ENCODE measurements at places on chromosomes 16 and 17. TPM values are rescaled to one million over a fixed set of nuclear protein-coding genes. Genes with fewer than 3 reads are reported as not detected.

DNA sequence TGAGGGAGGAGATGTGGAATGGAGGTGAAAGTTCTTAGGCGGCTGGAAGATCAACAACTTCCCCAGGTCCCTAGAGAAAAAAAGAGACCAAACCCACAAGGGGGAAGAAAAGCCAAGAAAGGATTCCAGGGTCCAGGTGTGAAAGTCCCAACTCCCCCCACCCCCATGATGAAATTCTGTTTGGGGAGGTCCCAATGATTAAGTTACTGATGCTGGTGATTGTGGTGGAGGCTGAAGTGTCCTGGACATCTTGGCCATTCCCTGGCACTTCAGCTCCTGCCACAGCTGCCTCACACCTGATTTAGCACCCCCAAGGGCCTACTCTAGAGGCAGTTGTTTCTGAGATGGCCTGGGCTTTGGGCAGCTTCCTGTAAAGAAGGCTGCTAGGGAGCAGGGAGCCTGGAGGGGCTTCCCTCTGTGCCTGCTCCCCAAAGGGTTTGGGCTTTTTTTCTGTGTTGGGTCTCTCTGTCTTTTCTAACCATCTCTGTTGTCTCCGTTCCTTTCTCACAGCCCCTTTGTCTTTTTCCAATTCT, 13.1 kb downstream of the HOXB4 start:
- DNase-seq: no peak

DNA sequence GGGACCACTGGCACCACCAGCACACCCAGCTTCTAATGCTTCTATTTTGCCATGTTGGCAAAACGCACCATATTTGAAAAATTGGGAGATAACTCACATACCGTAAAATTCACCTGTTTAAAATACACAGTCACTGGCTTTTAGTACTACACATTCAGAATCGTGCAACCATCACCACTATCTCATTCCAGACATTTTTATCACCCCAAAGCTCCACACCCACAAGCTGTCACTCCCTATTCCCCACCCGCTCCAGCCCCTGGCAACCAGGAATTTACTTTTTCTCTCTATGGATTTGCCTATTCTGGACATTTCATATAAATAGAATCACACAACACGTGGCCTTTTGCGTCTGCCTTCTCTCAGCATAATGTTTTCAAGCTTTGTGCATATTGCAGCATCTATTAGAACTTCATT, 25.0 kb downstream of the PPL start:
- no peak for DNase-seq

- no peak for DNase-seq
Measured at GRCh38 chr16:69762814-69763598, 874 bp downstream of the WWP2 start.

The KRTAP4-3 gene
- not detected for total RNA-seq

DNA sequence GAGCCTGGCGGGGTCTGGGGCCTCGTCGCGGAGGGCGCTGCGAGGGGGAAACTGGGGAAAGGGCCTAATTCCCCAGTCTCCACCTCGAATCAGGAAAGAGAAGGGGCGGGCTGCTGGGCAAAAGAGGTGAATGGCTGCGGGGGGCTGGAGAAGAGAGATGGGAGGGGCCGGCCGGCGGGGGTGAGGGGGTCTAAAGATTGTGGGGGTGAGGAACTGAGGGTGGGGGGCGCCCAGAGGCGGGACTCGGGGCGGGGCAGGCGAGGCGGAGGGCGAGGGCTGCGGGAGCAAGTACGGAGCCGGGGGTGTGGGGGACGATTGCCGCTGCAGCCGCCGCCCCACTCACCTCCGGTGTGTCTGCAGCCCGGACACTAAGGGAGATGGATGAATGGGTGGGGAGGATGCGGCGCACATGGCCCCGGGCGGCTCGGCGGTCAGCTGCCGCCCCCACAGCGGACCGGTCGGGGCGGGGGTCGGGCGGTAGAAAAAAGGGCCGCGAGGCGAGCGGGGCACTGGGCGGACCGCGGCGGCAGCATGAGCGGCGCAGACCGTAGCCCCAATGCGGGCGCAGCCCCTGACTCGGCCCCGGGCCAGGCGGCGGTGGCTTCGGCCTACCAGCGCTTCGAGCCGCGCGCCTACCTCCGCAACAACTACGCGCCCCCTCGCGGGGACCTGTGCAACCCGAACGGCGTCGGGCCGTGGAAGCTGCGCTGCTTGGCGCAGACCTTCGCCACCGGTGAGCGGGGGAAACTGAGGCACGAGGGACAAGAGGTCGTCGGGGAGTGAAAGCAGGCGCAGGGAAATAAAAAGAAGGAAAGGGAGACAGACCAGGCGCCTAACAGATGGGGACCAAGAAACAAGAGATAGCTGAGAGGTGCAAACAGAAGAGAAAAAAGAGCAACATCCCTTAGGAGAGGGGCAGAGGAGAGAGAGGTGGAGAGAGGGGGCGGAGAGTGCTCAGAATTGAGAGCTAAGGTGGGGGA, at the start of gene PNMT:
TSS of gene PNMT (plus strand) at position 509 of the 980 bp plus-strand sequence. CDS start at position 532, 23 bp downstream.
- peak; percentile 92 for DNase-seq

The ALOXE3 gene
- not detected for total RNA-seq

The SGSH gene
- 12.4 TPM for total RNA-seq

- DNase-seq: no peak
Measured at GRCh38 chr16:21242756-21243155, 9.3 kb downstream of the ANKS4B start.

The CCT6B gene
- total RNA-seq: 1.4 TPM

DNA sequence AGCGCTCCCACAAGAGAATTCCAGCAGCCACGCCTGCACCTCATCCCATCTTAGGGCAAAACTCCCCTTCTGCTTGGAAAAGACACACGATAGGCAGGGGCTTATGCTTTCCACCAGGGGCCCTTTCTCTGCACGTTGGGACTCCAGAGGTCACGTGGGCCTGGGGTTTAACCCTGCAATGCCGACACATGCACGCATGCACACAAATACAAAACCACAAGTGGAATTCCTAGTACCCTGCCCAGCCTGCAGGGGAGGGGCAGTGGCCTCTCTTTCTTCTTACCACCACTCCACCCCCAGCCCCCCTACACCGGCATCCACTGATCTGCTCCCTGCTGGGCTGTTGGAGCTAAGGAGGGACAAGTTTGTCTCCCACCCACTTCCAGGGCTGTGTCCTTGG, 16.8 kb upstream of the CCDC182 start:
- no peak for DNase-seq

The NPB gene
- total RNA-seq: 0.38 TPM

The PERCC1 gene
- total RNA-seq: 0.35 TPM

The HID1 gene
- total RNA-seq: 8.5 TPM

- no peak for DNase-seq
Measured at GRCh38 chr17:81240761-81241160, 1.6 kb downstream of the NDUFAF8 start.

DNA sequence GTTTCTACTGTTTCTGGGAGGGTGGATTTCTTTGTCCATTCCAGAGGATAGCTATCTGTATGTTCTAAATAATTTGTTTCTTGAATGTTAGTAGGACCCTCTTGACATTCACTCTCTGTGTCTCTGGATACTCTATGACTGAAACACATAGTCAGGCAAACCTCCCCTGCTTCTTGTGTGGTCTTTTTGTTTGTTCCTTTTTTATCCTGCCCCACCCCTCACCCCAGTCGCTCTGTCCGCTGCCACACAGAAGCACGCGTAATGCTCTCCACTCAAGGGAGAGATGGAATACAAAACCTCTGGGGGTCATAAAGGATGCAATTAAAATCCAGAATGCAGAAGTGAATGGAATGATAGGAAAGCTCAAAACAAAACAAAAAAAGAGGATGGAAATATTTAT, 253.1 kb downstream of the RBFOX1 start:
- no peak for DNase-seq

GRCh38 chr17:83203472-83204221, 124.2 kb downstream of the METRNL start:
- DNase-seq: peak; percentile 61

DNA sequence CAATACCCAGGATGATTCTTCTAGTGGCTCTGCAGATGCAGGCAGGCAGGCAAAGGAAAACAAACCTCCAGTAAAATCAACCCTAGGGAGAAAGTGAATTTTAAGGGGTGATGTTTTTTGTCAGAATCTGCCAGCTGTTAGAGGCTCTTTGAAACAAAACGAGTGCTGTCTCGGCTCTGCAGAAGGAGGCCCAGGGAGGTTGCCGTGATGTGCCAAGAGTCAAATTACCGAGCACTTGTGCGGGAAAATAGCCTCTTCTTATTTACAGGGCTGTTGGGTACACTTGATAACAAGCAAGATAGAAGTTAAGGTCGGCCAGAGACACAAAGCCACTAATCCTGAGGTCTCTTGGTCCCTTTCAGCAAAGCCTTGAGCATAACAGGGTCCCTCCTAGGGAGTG, 68.9 kb upstream of the EEF2KMT start:
- DNase-seq: no peak

DNA sequence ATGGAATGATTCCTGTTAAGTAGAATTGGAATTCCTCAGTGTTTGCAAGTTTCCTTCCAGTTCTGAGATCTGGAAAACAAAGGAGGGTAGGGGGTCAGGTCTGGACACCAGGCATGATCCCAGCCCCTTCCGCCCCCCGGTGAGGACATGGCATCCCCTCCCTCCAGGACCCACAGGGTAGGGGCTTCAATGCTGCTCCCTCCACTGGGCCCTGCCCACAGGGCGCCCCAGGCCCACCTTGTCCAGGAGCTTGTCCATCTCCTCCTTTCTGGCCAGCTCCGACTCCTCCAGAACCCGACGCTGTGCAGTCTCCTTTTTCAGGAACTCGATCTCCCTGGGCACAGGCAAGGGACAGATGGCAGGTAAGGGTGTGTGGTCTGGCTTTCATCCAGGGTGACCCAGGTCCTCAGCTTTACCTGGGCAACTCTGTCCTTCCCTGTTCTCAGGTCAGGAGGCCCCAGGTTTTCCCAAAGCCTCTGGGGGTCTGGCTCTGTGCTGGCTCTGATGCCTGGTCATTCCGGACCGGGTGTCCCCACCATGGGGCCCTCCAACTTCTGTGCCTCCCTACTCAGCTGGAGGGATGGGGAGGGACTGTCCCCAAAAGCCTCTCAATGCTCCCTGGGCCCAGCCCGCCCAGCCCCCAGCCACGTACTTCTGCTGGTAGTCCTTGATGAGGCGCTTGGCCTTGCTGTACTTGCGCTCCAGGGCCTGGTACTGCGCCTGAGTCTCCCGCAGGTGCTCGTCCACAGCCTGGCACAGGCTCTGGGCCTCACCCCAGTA, 5.5 kb upstream of the SAMD14 start:
- DNase-seq: no peak

The C1QTNF8 gene
- total RNA-seq: 0.19 TPM

DNA sequence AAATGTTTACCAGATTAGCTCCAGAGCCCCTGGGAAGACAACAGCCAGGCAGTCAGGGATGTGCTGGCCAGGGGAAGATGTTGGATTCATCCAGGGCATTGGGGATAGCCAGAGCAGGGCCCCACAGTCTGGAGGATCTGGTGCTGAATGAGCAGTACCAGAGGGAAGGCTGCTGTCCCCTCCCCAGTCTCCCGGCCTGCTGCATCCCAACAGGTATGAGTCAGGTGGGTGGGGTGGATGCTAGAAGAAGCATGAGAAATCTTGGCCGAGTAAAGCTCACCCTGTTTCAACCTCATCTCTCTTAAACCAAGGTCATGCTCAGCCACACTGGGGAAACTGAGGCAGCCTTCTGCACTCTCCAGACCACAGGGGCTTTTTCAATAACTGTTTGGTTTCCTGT, 71.9 kb upstream of the SEC14L1 start:
- no peak for DNase-seq

GRCh38 chr16:89361751-89362539, 128.4 kb downstream of the ANKRD11 start:
- no peak for DNase-seq

GRCh38 chr17:36705874-36706731, 104.7 kb downstream of the MRM1 start:
- no peak for DNase-seq

The RUNDC3A gene
- 0.49 TPM for total RNA-seq

The RNF227 gene
- total RNA-seq: 0.70 TPM

DNA sequence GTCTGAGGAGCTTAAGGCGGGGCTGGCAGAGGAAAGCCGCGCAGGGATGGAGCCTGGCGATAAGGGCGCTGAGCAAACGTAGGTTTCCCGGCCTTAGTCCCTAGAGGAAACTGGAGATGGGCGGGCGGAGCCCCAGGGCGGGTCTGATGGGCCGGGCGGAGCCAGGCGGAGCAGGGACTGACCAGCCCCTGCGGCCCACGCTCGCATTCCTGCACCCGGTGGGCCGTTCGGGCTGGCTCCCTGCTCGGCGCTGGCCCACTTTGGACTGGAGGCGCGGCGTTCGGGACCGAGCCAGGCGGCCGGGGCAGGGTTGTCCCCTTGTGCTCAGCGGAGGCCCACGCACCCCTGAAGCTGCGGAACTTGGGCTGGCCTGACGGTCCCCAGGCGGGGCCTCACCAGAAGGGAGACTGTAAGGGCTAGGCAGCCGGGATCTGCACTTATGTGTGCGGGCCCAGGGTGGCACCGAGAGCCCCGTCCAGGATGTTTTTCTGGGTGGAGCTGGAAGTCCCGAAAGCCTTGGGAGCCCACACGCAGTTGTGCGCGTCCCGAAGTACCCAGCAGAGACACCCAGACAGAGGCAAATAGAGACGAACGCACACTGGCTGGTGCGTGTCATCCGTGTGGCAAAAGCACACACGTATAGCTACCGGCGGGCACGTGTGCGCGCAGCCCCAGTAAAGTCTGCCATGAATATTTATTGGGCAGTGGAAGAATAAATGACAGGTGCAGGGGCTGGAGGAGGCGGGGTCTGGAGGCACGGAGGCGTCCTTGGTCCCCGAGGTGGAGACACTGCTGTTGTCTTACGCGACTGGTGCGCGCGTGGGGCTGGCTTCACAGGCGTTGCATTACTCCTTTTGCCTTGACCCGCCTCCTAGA, 1.4 kb downstream of the PYDC1 start:
- peak; percentile 81 for DNase-seq

- no peak for DNase-seq
Measured at GRCh38 chr16:85991425-85991824, 92.5 kb downstream of the IRF8 start.

- no peak for DNase-seq
Measured at GRCh38 chr17:17957584-17957916, 14.7 kb downstream of the TOM1L2 start.

GRCh38 chr17:82844796-82845162, 5.0 kb upstream of the ZNF750 start:
- no peak for DNase-seq

The PYY gene
- not detected for total RNA-seq

- DNase-seq: no peak
Measured at GRCh38 chr17:71342737-71343136, 778.1 kb upstream of the SOX9 start.

DNA sequence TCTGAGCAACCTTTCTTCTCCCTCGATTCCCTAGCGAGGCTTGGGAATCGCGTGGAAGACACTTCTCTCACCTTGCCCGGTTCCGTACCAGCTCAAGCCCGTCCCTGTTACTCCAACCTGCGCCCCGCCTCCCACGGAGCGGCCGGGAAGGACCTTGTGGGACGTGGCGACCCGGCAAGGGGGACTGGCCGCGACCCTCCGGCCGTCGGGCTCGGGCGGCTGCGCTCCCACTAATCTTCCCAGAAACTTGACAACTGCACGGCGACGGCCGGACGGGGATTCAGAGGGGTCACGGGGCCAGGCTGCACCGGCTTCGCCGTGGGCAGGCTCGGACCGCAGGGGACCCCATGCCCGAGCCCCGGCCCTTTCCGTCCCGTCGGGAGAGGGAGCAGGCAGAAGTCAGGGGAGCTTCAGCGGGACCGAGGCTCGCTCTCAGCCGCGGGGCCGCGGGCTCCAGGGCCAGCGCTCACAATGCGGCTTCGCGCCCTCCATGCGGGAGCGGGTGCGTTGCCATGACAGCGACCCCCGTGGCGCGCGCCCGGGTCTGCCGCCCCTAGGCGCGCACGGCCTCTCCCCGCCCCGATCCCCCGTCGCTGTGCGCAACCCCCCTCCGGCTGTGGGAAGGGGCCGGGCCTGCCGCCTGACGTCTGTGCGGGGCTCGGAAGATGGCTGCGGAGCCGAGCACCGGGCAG, at the start of gene SGSM2:
TSS of gene SGSM2 (plus strand) at position 650 of the 692 bp plus-strand sequence. CDS start 188 bp downstream, outside the sequence.
- DNase-seq: peak; percentile 78

- no peak for DNase-seq
Measured at GRCh38 chr17:67672592-67673335, 45.0 kb upstream of the NOL11 start.
